ENCODE measurements at places on chromosomes 11 and 22.

GRCh38 chr22:46377525-46378425 lies 42.3 kb downstream of the TRMU start:
- no peak for DNase-seq

DNA sequence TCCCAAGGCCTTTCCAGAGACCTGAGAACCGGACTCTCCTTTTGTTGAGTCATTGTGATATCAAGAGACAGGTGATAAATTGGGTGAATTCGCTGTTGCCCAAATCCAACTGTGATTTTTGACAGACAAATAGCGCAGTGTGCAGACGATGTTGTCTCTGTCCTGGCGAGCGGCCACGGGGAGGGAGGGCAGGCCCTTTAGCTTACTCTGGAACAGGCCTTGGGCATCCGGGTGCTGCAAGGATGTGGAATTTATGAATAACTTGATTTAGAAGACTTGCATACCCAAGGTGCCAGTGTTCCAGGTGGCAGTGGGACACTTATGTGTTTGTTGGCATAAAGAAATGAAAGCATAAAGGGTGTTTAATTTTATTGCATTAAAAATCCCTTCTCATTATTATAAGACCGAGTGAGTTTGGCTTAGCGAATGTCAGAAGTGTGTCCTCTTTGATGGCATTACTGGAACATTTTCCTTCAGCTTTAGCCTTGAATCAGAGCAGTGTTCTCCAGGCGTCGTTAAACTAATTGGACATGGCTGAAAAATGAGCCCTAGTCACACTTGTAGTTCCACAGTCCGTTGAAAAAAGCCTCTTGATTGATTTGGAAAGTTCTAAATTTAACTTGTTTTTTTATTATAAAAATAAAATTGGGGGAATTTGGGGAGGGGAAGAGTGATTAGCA lies 9.4 kb downstream of the LDLRAD3 start:
- DNase-seq: no peak

- no peak for DNase-seq
These were observed 48.4 kb upstream of the MRGPRX1 start for GRCh38 chr11:18987454-18988231.

GRCh38 chr11:66324664-66325063 lies 7.8 kb upstream of the CD248 start:
- no peak for DNase-seq

DNA sequence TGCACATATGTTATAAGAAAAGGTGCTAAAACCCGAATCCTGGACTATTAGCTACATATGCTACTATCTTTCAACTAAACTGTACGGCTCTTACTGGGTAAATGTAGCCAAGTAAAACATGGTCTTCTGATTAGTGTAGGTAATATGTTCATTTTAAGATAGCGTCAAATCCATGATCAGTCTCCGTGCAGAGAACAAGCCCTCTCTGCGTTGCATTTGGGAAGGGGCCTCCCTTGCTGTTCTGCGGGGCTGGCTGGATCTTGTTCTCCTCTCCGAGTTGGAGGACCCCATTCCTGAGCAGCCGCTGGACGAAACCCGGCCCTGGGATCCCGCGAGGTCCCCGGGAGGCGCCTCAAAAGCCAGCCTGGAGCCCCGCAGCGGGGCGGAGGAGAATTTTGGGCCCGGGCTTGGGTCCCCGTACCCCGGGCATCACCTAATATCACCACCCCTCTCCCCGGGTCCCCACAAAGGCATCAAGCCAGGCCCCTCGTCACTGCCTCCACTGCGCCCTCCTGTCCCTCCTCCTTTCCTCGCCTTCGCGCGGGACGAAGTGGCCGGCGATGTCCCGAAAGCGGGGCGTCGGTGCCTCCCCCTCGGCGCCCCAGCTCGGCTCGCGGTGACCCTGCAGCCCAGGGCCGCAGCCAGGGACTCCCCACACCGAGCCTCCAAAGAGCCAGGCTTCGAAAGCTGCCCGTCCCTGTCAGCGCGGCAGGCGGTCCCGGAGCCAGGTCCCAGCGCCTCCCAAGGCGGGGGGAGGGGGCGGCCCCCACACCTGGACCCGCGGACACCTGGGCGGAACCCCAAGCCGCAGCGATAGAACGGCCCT lies 54.5 kb upstream of the FBXO3 start:
- DNase-seq: no peak

DNA sequence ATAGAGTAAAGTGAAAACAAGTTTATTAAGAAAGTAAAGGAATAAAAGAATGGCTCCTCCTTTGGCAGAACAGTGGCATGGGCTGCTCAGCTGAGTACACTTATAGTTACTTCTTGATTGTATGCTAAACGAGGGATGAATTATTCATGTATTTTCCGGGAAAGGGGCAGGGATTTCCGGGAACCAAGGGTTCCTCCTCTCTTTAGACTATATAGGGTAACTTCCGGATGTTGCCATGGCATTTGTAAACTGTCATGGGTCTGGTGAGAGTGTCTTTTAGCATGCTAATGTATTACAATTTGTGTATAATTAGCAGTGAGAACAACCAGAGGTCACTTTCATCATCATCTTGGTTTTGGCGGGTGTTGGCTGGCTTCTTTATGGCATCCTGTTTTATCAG lies 23.5 kb upstream of the SPTY2D1 start:
- no peak for DNase-seq

DNA sequence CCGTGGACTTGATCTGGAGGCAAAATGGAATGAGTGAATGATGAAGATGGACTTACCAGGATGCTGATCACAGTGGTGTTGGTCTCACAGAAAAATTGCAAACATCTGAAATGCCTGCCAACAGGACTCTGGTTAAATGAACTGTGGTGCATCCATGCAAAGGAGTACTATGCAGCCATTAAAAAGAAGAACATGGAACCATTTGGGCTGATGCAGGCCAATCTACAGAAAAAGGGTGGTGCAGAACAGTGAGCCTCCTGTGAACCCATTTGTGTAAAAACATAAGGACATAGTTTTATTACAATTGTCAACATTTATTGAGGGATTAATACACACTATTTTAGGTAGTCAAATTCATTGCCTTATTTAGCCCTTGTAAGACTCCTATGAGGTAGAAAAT lies 111.9 kb downstream of the MN1 start:
- DNase-seq: no peak

Data from stimulated activated CD4-positive, alpha-beta T cell treated with anti-CD3 and anti-CD28 coated beads, TNF-alpha, amount 100 ng/mL, for 48 hours (primary cell).